Heart left ventricle (tissue), 16 donors: ENCODE measurements at places on chromosomes 5 and 9. TPM values are rescaled to one million over a fixed set of nuclear protein-coding genes. Genes with fewer than 3 reads are reported as not detected.
A peak's percentile ranks its signal among the peaks of the same experiment; 100 is the strongest.

DNA sequence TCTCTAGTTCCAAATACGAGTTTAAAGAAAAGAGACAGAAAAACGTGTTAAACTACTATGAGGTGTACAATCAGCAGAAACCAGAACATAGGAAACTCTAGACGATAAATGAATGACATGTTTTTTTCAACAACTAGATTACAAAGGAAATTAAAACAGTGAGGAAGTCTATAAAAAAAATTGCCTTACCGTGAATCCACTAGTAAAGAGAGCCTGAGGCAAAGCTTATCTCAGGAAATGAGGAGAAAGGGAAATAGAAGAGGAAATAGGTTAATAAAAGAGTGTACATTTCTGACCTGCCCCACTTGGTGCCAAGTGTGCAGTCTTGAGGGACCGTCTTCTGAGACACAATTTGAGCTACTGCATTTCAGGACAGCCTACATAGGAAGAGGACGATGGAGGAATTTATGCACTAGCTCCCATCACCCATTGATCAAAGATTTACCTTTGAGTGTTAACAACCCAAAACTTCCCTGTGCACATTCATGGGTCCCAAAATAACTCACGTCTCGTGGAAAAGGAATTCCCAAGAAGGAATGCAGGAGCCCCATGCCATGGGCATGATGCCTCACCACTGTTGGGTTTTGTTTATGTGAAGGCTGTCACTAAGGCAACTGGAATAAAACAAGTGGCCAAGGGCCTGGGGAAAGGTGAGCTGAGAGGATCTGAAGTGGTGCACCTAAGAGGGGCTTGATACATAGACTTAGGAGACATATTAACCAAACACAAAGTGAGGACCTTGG lies 53.6 kb upstream of the SLC1A3 start:
- H3K4me3 ChIP-seq, result no peak overlapping the region
- H3K27ac ChIP-seq, result peak overlapping the region; percentile 35
- no peaks in the 10 kb centered on the region for H3K36me3 ChIP-seq
- H3K27me3 ChIP-seq, result no peaks in the 10 kb centered on the region
- no peaks in the 10 kb centered on the region for H3K4me1 ChIP-seq
- DNase-seq, result no peak

DNA sequence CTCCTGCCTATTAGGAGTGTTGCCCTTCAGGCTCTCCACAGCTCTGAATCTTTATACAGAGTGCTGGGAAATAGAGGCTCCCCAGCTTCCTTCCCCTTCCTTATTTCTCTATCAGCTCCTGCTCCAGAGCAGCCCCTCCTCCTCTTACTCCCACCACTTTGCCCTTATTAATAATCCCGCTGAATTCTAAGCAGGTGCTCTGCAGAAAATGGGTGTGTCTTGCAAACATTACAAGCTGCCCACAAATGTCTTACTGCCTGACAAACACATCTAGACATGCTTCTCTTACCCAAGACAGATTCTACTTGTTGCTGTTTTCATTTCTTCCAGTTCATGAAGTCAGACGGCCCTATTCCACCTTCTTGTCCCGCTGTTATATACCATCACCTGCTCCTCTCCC lies 6.4 kb downstream of the PHF24 start:
- no peak overlapping the region for H3K27ac ChIP-seq
- no peak for DNase-seq
- no peaks in the 10 kb centered on the region for H3K27me3 ChIP-seq
- no peaks in the 10 kb centered on the region for H3K4me1 ChIP-seq

DNA sequence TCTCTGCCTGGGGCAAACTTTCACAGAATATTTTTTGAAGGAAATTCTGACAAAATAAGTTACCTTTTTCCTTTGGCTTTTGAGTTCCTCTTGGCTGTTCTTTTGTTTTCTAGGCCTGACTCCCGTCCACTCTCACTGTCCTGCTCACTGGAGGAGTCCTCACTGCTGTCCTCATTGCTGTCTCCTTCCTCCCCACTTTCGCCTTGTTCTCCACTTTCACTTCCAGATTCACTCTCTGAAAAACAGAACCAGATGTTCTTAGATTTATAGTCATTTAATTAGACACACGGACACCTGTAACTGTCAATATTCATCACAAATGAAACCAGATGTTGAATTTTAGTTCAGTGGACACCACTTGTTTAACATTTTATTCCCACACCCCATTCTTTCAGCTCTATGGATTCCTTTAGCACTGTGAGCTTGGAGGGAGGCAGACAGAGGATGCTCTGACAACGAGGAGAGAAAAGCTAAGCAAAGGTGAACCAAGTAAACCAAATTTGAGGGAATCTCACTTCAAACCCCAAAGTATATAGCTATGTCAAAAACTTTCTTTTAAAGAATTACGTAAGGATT lies 180.7 kb downstream of the AP3B1 start:
- no peak overlapping the region for H3K4me3 ChIP-seq
- H3K36me3 ChIP-seq, result peaks cover 62% of the 10 kb centered on the region
- no peak for DNase-seq
- no peaks in the 10 kb centered on the region for H3K27me3 ChIP-seq
- H3K4me1 ChIP-seq, result no peaks in the 10 kb centered on the region

GRCh38 chr9:12801187-12801586 lies 26.4 kb downstream of the LURAP1L start:
- H3K36me3 ChIP-seq, result no peaks in the 10 kb centered on the region
- H3K4me3 ChIP-seq, result no peak overlapping the region
- H3K27ac ChIP-seq, result no peak overlapping the region

- H3K36me3 ChIP-seq, result peaks cover 57% of the 10 kb centered on the region
- H3K27ac ChIP-seq, result no peak overlapping the region
- no peak for DNase-seq
- H3K27me3 ChIP-seq, result no peaks in the 10 kb centered on the region
- no peaks in the 10 kb centered on the region for H3K4me1 ChIP-seq
- no peak overlapping the region for H3K4me3 ChIP-seq
Observed at GRCh38 chr9:121085661-121086060, 10.9 kb downstream of the CNTRL start.

- no peak for DNase-seq
- H3K4me3 ChIP-seq, result no peak overlapping the region
- no peaks in the 10 kb centered on the region for H3K27me3 ChIP-seq
- no peaks in the 10 kb centered on the region for H3K36me3 ChIP-seq
- no peak overlapping the region for H3K27ac ChIP-seq
Observed at GRCh38 chr5:138655530-138656190, 80.5 kb upstream of the HSPA9 start.

GRCh38 chr5:80326468-80326867 lies 6.7 kb downstream of the SPZ1 start:
- no peaks in the 10 kb centered on the region for H3K4me1 ChIP-seq
- H3K27ac ChIP-seq, result no peak overlapping the region
- no peaks in the 10 kb centered on the region for H3K36me3 ChIP-seq
- H3K4me3 ChIP-seq, result no peak overlapping the region
- H3K27me3 ChIP-seq, result no peaks in the 10 kb centered on the region
- no peak for DNase-seq

GRCh38 chr9:97365634-97366033 lies 46.3 kb upstream of the TDRD7 start:
- DNase-seq, result no peak
- no peaks in the 10 kb centered on the region for H3K4me1 ChIP-seq
- H3K27me3 ChIP-seq, result no peaks in the 10 kb centered on the region
- no peak overlapping the region for H3K27ac ChIP-seq
- no peak overlapping the region for H3K4me3 ChIP-seq

GRCh38 chr5:55308254-55308836 lies 556 bp downstream of the MTREX start:
- DNase-seq, result no peak
- H3K4me3 ChIP-seq, result peak overlapping the region; percentile 71
- no peaks in the 10 kb centered on the region for H3K36me3 ChIP-seq
- H3K27me3 ChIP-seq, result no peaks in the 10 kb centered on the region

DNA sequence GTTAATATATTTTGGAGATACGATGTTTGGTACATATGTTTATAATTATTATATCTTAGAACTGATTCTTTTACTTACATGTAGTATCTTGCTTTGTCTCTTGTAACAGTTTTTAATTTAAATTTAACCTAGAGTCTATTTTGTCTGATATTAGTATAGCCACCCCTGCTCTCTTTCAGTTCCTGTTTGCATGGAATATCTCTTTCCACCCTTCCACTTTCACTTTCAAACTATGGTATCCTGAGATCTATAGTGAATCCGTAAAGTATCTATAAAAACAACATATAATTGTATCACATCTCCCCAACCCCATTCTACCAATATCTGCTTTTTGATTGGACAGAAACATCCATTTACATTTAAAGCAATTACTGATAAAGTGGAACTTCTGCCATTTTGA lies 7.2 kb downstream of the IRGM start:
- H3K4me3 ChIP-seq, result no peak overlapping the region
- no peak for DNase-seq
- H3K27ac ChIP-seq, result no peak overlapping the region
- H3K4me1 ChIP-seq, result no peaks in the 10 kb centered on the region
- no peaks in the 10 kb centered on the region for H3K27me3 ChIP-seq

- H3K27ac ChIP-seq, result no peak overlapping the region
- H3K4me3 ChIP-seq, result no peak overlapping the region
- no peaks in the 10 kb centered on the region for H3K4me1 ChIP-seq
Observed at GRCh38 chr5:51414516-51414915, 31.3 kb downstream of the ISL1 start.

DNA sequence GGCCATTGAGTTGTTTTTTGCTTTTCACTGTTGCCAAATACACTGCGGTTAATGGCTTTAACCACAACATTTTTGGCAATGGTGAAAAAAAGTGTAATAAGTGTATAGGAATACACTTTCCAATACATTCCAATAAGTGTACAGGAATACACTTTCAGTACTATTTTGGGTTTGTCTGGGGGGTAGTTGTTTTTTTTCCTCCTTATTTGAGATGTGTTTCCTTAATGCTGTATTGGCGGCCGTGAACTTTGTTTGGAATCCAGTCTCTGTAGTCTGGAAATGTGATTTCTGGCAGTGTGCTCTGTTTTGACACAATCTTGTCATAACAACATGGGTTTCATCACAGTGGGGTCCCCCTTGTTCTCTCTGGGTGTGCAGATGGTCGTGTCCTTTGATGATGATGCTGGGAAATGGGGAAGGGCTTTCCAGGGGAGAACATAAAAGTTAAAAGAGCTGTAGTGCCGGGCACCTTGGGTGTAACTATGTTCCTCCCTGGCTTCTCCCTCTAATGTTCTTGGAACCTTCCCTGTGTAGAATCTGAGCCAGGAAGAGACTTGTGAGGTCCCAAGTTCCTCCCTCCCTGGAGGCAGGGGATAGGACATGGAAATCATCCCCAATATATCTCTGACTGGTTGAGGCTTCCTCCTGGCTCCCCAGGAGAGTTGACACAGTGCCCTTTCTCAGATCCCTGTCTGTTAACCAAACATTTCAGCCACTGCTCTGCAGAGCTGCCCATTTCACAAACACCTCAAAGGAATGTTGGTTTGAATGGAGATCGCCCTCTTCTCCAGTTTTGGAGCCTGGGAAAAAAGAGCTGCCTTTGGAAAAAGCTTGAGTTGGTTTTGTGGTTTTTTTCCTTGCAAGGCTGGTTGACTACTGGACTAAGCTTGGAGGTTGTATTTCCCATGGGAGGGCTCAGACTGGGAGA lies 44.8 kb downstream of the RCL1 start:
- no peak overlapping the region for H3K27ac ChIP-seq
- H3K36me3 ChIP-seq, result no peaks in the 10 kb centered on the region
- no peak overlapping the region for H3K4me3 ChIP-seq
- peaks cover 16% of the 10 kb centered on the region for H3K4me1 ChIP-seq

GRCh38 chr5:178121391-178122276 lies 8.3 kb downstream of the N4BP3 start:
- H3K27ac ChIP-seq, result peak overlapping the region; percentile 43
- H3K4me3 ChIP-seq, result peak overlapping the region; percentile 31
- peak; percentile 55 for DNase-seq
- peaks cover 56% of the 10 kb centered on the region for H3K4me1 ChIP-seq
- H3K27me3 ChIP-seq, result no peaks in the 10 kb centered on the region
- no peaks in the 10 kb centered on the region for H3K36me3 ChIP-seq

GRCh38 chr5:96601715-96602244 lies 60.4 kb upstream of the CAST start:
- no peaks in the 10 kb centered on the region for H3K27me3 ChIP-seq
- peaks cover 9% of the 10 kb centered on the region for H3K4me1 ChIP-seq
- DNase-seq, result peak; percentile 48
- H3K4me3 ChIP-seq, result no peak overlapping the region
- no peak overlapping the region for H3K27ac ChIP-seq
- no peaks in the 10 kb centered on the region for H3K36me3 ChIP-seq

DNA sequence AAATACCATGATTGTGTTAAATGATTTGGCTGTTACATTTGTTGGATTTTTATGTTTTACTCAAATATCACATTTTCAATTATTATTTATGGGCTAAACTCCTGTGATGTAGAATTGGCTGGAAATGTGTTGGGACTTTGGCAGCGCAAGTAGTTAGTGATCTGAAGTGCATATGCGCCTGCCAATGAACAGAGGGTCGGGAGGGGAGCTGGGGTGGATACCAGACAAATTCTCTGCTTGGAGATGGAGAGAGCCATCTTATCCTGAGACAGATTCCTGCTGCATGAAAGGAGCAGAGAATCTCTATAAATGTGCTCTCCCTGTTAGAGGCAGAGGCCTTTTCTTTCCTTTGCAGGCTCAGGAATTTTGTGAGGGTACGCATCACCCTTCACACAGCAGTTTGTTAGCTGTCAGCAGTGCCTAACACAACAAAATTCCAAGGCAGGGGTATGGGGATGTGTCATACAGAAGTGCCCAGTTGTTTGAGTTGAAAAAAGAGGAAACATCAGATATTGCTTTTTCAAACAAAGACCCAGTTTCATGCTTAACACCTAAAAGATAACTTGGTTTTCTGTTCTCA lies 489.1 kb downstream of the CSNK1G3 start:
- no peaks in the 10 kb centered on the region for H3K4me1 ChIP-seq
- no peak overlapping the region for H3K27ac ChIP-seq
- no peaks in the 10 kb centered on the region for H3K36me3 ChIP-seq
- no peak for DNase-seq

- H3K27ac ChIP-seq, result no peak overlapping the region
- peaks cover 11% of the 10 kb centered on the region for H3K36me3 ChIP-seq
- DNase-seq, result no peak
- H3K4me3 ChIP-seq, result no peak overlapping the region
Observed at GRCh38 chr9:120435091-120435490, 144.9 kb downstream of the CDK5RAP2 start.

DNA sequence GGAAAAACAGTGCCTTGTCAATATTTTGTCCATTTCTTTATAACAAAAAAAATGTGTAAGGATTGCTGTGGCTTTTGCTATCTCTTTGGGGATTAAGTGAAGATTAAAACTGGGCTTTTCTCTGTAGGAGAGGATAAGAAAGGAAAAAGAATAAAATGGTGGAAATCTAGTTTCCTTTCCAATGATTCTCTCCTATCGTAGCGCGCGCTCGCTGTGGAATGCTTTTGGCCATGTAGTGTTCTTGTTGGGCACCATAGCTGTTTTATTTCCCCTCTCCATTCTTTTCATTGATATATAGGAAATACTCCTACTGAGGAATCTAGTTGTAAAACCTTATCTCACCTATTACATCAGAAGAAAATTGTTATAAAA lies 1.5 kb downstream of the STXBP1 start:
- peak overlapping the region; percentile 82 for H3K4me3 ChIP-seq
- no peak for DNase-seq
- peak overlapping the region; percentile 96 for H3K27ac ChIP-seq
- no peaks in the 10 kb centered on the region for H3K36me3 ChIP-seq
- H3K27me3 ChIP-seq, result no peaks in the 10 kb centered on the region

Gene ENTREP1
- total RNA-seq, result 23.3 TPM

Gene TIMD4
- 0.42 TPM for total RNA-seq

Gene PTGES2
- 139 TPM for total RNA-seq

Gene YTHDC2
- total RNA-seq, result 9.9 TPM

Gene CDC20B
- not detected for total RNA-seq

Gene UNC5A
- not detected for total RNA-seq

Gene PCDHB11
- total RNA-seq, result 2.8 TPM

Gene SLC6A18
- not detected for total RNA-seq

Gene OBP2B
- not detected for total RNA-seq

Gene SPINK4
- total RNA-seq, result not detected

Gene KIF4B
- total RNA-seq, result not detected

Gene SLC4A9
- 0.20 TPM for total RNA-seq

Gene TRPM3
- 0.60 TPM for total RNA-seq
